ENCODE measurements at places on chromosomes 6 and 20. TPM values are rescaled to one million over a fixed set of nuclear protein-coding genes. Genes with fewer than 3 reads are reported as not detected.

Gene ANKRD6
- total RNA-seq = 2.7 TPM

Gene TAAR2
- not detected for total RNA-seq

DNA sequence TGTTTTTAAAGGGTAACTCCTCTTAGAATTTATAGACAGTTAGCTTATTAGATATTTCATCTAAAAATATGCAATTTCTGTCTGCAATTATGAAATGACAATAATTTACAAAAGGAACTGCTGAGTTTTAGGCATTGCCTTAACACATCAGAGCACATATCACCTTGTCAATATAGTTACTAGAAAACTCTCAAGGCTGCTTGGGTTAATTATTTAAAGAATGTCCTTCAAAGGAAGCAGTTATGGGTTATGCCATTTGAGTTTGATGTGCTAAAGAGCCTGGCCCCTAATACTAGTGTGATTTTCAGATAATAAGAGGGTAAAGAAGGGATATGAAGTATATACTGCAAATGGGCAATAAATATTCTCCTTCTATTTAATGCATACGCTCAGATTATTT is 192.5 kb downstream of the EPHA7 start:
- no peak for DNase-seq

DNA sequence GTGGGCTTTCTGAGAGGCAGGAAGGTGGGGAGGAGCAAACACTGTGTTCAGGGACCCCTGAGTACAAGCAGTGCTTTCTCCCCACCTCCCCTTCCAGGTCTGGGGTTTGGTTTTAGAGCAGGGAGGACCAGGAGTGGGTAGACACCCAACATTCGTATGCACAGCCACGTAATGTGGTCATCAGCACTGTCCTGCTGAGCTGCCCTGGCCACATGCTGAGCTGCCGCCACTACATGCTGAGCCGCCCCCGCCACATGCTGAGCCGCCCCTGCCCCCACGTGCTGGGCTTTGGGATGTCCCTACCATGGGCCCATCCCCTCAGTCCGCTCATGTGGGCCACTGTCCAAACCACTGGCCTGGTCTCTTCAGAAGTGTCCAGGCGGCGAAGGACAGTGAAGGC is 214.9 kb upstream of the CST7 start:
- no peak for DNase-seq

DNA sequence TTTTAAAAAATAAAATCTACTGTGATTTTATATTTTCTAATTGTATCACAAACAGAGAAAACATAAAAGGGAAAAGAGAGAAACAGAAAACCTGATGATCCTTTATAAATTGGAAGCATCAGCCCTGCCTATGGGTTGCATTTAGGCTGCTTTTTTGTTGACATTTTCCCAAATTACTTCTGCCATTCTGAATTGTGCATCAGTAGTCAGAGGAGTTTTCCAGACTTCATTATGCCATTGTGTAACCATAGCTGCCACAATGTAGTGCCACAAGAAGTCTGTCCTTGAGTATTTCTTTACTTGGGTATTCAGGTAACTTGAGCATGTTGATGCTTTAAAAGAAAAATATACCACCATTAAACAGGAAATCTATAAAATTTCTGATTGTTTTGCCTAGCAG is 130.3 kb downstream of the HACE1 start:
- DNase-seq = no peak

- no peak for DNase-seq
These were observed 50.8 kb downstream of the GFOD1 start for GRCh38 chr6:13436399-13437217.

DNA sequence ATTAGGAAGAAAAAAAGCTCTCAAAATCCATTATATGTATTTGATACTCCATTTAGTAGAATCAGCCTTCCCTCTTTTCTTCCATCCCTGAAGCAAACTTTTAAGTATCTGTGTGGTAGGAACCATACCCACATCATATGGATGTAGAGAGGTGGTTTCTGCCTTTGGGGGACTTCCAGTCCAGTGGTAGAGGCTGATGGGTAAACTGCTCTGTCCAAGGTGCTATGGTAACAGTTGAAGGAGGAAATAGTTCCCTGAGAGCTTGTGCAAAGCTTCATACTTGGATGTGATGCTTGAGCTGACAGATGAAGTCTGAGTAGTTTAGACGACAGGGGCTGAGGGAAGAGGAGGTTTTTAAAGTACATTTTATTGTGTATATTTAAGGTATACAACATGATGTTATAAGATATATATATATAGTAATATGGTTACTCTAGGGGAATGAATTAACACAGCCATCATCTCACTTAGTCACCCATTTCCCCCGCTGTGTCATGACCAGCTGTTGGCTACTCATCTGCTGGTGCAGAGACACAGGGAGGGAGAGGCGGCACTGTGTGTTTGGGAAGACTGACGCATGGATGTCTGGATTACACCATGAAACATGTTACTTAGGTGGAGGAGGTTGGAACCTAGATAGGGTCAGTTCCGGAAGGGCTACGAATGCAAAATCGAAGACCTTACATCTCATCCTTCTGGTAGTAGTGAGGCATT is 185.2 kb downstream of the FARS2 start:
- DNase-seq = no peak

Gene SEMG1
- 0.21 TPM for total RNA-seq

Gene TFAP2D
- total RNA-seq = not detected

DNA sequence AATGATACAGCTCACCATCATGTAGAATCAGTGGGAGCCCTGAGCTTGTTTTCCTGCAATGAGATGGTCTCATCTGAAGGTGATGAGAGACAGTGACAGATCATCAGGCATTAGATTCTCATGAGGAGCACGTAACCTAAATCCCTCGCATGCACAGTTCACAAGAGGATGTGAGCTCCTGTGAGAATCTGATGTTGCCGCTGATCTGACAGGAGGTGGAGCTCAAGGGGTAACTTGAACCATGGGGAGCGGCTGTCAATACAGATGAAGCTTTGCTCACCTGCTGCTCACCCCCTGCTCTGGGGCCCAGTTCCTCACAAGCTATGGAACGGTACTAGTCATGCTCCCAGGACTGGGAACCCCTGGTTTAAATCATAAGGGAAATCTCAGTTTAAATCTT is 89.2 kb downstream of the THBS2 start:
- DNase-seq = no peak

- DNase-seq = no peak
These were observed 109.2 kb upstream of the OGFRL1 start for GRCh38 chr6:71179249-71179885.

DNA sequence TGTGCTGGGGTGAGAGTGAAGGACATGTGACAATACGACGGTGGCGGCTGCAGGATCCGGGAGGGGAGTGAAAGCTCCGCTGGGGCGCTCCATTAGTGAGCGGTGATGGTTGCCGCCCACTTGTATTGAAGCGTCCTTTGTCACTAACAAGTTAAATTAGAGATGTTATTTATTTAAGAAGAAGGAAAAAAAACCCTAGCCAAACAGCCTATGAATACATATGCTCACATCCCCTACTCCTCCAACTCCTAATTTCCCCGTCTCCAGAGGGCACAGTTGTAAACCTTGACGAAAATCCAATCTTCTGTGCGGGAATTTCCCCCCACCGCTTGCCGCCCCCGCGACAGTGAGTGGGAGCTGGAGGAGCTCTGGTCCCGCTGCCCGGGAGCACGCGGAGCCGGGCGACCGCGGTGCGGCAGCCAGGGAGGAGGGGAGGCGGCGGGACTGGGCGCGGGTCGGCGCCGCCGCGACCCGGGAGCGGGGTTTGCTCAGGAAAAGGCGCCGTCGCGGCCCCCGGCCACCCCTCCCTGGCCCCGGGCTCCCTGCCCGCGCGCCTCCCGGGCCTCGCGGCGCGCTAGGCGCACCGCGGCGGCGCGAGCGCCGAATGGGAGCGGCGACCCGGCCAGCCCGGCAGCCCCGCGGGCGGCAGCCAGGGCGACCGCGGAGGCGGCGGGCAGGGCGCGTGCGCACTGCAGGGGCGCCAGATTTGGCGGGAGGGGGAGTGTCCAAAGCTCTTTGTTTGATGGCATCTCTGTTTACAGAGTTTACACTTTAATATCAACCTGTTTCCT is at the start of gene MYB:
Gene MYB (plus strand): TSS at position 767 of the 791 bp plus-strand sequence. CDS start 206 bp downstream, outside the sequence.
- DNase-seq = peak; percentile 83

DNA sequence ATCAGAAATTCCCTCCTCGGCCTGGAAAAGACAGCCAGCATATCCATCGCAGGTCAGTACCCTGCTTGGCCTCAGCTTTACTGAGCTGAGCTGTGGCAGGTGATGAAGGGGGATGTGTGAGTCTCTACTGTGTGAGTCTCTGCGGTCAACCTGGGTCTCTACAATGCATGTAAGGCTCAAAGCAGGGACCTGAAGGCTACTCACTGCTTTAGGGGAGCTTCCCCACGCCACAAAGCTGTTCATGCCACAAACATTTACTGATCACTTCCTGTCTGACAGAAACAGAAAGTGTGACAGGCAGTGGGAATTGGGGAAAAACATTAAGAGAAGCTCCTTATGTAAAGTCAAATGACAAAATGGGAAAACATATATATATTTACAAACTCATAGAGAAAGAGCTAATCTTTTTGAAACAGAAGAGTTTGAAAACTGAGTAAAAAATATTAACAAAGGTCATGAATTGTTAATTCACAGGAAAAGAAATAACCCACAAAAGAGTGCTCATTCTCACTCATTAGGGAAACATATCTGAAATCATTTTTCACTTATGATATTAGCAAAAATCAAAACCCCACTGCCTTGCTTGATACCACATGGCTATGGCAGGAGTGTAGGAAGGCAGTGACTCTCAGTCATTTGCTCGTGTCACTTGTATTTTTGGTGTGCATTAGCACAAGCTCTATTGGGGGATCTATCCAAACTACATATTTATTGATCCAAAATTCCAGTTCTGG is 5.8 kb downstream of the BTN3A3 start:
- no peak for DNase-seq

GRCh38 chr20:8395956-8396355 is 263.9 kb downstream of the PLCB1 start:
- DNase-seq = no peak

- DNase-seq = no peak
These were observed 3.3 kb upstream of the MOG start for GRCh38 chr6:29653452-29654038.

GRCh38 chr20:16027686-16028085 is 545.6 kb downstream of the KIF16B start:
- no peak for DNase-seq

Gene HLA-DQB1
- 6.6 TPM for total RNA-seq

- no peak for DNase-seq
These were observed 92.4 kb downstream of the PLCB4 start for GRCh38 chr20:9161311-9161710.

Gene ADGRB3
- 0.37 TPM for total RNA-seq

DNA sequence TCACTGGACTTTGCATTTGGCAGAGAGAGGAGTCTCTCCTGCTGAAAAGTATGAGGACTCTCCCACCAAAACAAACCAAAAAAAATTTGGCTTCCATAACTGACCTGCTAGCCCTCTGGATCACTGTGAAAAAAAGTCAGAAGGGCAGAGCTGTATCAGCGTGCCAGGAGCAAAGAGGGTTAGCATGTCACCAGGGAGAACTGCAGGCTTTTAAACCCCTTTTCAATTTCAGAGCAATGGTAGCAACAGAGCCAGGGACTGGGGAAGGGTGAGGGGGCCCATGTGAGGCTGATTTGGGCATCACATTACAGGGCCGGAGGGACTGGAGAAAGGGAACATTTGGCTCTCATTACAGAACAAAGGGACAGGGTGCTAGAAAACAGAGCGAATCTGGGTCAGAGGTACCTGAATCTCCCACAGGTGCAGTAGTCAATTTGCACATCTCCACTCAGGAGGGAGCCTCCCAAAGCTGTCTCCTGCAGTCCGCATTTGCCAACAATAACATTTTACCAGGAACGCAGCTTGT is 185.7 kb upstream of the EYA4 start:
- DNase-seq = no peak

DNA sequence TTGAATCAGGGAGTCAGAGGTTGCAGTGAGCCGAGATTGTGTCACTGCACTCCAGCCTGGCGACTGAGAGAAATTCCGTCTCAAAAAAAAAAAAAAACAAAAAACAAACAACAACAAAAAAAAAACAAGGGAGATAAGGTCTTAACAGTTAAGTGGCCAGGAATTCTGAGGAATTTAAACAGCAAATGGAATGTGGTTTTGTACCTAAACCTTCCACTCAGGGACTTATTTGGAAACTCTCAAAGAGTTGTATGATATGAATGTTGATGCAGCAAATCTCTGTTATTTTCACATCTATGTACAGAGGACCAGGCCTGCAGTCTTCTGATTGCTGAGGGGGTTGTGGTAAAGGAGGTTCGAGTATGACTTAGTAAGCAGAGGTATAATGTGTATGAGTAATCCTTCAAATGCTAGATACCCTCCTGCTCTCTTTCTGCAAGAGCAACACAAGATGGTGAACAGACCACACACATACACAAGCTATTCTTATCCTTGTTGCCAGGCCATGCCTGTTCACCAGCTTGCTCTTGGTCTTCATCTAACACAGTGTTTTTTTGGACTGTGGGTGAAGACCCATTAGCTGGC is 174.9 kb upstream of the SCGN start:
- DNase-seq = no peak

Gene ECT2L
- not detected for total RNA-seq

- no peak for DNase-seq
These were observed 286.4 kb downstream of the HACE1 start for GRCh38 chr6:104573350-104573749.

GRCh38 chr6:111592726-111593511 is 12.8 kb downstream of the TRAF3IP2 start:
- no peak for DNase-seq

DNA sequence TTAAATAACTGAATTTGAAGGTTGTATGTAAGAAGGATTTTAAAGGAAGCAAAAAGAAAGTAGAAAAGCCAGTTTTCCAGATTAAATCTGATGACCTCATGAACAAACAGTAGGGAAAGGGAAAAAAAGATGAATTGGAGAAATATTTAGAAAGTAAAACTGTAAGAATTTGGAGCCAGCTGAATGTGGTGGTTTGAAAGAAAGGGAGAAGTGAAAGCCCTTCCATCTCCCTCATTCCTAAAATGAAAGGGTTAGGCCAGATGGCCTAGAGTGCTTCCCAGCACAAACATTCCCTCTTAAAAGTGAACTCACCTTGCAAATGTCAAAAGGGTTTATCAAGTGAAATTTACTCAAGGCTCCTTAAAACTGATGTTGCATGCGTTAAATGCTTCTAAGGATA is 139.3 kb upstream of the COL21A1 start:
- no peak for DNase-seq
